HFF-Myc (cell line): ENCODE measurements at places on chromosomes 3 and 15.
A peak's percentile ranks its signal among the peaks of the same experiment; 100 is the strongest.

DNA sequence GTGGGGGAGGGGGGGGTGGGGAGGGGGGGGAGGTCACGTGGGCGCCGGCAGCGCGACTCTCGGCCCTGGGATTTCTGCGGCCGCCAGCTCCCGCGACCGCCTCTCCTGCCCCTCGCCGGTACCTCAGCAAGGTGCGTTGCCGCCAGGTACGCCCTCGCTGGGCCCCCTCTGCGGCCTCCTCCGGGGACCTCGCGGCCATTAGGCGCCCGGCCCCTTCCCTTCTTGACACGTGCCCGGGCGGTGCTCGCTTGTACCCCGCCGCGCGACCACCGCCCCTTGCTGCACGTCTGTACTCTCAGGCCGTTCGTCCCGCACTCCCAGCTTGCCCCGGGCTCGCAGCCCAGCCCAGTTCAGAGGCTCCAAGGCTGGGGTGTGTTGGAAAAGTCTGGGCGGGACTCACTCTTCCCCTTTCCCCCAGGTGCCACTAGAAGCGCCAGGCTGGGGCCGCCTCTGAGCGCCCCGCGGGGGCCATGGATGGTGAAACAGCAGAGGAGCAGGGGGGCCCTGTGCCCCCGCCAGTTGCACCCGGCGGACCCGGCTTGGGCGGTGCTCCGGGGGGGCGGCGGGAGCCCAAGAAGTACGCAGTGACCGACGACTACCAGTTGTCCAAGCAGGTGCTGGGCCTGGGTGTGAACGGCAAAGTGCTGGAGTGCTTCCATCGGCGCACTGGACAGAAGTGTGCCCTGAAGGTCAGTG lies at the start of gene MAPKAPK3:
MAPKAPK3 (plus strand) TSS at position 56 of the 696 bp plus-strand sequence; CDS start at position 471, 415 bp downstream.
- DNase-seq: no peak

DNA sequence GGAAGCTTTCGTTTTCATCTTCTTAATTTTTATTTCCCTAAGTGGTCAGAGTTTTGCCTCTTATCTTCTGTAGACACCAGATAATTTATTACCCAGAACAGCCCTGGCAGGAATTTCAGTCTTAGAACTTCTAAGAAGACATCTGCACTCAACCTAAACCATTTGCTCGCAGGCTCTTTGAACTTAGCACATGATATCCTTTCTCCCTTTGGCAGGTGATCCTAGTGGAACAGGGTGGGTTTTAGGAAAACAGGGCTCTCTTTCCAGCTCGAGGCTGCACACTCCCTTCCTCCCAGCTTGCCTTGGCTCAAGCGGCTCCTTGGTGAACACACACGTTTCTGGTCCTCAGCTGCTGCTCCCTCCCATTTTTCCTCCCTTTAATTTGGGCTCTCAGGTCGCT lies 116.5 kb downstream of the THSD4 start:
- no peak for DNase-seq

DNA sequence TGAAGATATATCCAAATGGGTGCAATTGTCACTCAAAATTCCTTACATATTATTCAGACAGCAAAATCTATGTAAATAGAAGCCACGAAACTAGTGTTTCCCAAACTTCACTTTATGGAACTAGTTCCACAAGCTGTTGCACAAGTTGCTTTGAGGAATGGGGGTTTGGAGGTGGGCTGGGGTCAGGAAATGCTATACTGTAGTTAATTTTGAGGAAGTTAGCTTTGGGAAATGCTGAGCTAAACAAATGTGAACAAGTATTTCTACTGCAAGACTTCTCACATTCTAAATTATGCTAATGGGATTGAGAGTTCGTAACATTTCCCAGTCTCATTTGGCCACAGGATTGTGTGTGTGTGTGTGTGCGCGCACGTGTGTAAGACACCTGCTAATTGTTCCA lies 28.7 kb upstream of the SAMMSON start:
- no peak for DNase-seq

DNA sequence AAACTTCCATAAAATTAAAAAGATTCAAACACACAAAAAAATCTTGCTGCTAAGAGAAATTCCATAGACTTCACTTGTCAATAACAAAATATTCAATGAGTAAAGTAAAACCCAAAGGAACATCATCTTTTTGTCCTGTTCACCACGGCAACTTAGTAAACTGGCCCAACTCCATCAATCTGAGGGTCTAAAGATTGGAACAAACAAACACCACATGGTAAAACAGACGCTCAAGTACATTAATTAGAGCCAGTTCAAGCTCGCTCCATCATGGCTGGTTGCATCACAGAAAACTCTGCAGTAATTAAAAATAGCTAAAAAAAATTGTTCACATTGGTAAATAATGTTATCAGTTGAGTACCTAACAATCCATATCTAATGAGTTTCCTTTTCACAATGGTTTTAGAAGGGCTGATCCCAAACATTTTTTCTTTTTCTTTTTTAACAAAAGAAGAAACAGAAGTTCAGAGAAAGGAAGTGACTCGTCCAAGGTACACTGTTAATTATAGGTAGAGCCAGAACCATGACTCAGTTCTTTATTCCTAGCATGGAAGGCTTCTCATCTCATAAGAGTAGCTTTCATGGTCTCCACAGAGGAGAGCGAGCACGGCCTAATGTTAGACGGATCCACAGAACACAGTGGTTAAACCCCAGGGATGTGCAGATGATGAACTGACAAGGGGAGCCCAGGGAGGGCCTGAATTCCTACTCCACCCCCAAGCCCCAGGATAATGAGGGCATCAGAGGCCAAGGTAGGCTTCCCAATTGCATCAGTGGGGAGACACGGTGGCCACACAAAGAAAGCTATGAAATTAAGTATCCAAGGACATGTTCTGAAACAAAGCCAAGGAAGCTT lies 79.2 kb upstream of the ARHGEF3 start:
- DNase-seq: no peak

DNA sequence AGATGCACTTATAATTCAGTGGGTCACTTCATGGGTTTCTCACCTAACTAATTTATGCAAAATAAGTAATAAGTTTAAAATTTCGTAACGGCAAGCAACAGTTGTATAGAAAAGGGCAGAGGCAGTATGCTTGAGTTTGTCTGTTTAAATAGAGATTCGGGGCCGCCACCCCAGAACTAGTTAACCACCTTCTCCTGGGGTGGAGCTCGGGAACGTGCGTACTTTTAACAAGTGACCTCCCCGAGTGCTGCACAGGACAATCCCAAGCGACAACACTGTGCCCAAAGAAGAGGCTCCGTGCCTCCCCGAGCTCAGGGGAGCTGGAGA lies 439 bp downstream of the SSR3 start:
- no peak for DNase-seq

- DNase-seq: no peak
These were observed 367.5 kb upstream of the THBS1 start for GRCh38 chr15:39213385-39213840.

DNA sequence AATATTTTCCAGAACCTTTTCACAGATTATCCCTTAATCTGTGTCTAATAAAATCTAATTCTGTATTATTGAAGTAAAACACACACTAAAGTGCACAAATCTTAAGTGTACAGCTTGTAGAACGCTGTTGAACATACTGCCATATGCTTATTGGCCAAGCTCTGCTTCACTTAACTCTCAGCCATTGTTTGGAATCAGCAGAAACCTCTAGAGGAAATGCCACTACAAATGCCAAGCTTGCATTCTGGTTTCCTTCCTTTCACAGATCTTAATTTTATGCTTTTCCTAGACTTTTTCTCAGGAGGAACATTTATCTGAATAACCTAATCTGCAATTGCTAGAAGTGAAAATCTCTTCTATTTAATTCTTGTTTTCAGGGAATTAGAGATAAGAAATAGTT lies 10.1 kb downstream of the MNS1 start:
- no peak for DNase-seq

- no peak for DNase-seq
These were observed 267.3 kb downstream of the SHQ1 start for GRCh38 chr3:72580900-72581299.

DNA sequence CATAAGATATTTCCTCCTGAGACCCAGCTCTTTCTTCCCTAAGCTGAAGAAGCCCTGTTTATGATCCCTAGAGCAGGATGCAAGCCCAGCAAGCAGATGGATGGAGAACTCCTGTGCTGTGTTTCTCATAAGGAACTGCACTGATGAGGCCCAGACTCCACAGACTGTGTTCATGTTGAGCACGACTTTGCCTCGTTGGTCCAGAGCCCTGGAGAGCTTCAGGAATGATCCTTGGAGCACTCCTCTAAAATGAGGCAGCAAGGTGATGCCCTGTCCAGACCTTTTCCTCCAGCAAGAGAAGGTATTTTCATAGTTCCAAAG lies 83.8 kb downstream of the MYLK start:
- DNase-seq: no peak

- peak; percentile 2 for DNase-seq
These were observed 20.1 kb upstream of the GOLGA6L2 start for GRCh38 chr15:23467110-23467600.

- DNase-seq: no peak
These were observed 356.0 kb upstream of the RBMS3 start for GRCh38 chr3:28924744-28925360.

DNA sequence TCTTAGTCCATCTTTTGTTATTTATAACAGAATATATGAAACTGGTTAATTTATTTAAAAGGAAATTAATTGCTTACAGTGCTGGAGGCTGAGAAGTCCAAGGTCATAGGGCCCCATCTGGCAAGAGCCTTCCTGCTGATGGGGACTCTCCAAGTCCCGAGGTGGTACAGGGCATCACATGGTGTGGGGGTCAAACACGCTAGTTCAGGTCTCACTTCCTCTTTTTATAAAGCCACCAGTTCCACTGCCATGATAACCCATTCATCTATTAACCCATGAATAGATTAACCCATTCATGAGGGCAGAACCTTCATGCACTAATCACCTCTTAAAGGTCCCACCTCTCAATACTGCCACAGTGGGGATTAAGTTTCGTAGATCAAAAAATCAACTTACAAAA lies 659.3 kb downstream of the NAALADL2 start:
- no peak for DNase-seq

DNA sequence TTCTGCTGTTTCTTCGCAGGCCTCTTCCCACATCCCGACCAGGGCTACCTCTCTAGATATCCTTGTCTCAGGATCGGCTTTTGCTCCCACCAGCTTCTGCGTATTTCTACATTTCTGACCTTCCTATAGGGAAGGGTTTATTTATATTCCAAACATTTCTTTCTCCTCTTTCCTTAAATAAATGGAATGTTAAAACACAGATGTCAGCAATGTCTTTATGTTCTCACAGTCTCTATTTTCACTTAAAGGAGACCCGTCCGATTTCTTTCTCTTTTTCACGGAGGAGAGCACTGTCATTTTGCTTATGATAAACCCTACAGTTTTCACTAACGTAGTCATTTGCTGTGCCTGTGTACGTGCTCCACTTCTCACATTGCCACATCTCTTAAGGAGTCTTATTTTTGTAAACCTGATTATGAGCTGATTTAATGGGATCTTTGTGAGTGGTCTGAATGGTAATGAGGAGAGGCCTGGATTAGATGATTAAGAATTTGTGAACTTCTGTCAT lies 630 bp downstream of the KIF15 start:
- DNase-seq: no peak

GRCh38 chr3:31247850-31248562 lies 284.7 kb upstream of the STT3B start:
- no peak for DNase-seq

- DNase-seq: no peak
These were observed 521.9 kb downstream of the PLOD2 start for GRCh38 chr3:145639003-145639606.

- no peak for DNase-seq
These were observed 227.5 kb downstream of the NEK10 start for GRCh38 chr3:27141668-27142067.

DNA sequence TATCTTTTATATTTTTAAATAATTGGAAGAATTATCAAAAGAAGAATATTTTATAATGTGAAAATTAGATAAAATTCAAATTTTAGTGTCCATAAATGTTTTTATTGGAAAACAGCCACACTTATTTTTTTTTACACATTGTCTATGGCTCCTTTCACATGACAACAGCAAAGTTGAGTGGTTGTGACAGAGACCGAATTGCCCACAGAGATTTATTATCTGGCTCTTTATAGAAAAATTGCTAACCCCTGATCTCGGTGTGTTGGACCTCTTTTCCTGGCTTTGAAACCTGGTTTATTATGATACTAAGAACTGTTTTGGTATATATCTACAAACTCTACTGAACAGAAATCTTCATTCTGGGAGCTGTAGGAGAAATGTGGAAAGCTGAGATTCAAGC lies 269.1 kb upstream of the UMPS start:
- DNase-seq: no peak

- DNase-seq: no peak
These were observed 80.5 kb downstream of the OSBPL10 start for GRCh38 chr3:31900583-31900982.
